ENCODE measurements at places on chromosomes 7 and 10.

- DNase-seq = no peak
Observed at GRCh38 chr10:26215935-26216584, 514 bp upstream of the GAD2 start.

DNA sequence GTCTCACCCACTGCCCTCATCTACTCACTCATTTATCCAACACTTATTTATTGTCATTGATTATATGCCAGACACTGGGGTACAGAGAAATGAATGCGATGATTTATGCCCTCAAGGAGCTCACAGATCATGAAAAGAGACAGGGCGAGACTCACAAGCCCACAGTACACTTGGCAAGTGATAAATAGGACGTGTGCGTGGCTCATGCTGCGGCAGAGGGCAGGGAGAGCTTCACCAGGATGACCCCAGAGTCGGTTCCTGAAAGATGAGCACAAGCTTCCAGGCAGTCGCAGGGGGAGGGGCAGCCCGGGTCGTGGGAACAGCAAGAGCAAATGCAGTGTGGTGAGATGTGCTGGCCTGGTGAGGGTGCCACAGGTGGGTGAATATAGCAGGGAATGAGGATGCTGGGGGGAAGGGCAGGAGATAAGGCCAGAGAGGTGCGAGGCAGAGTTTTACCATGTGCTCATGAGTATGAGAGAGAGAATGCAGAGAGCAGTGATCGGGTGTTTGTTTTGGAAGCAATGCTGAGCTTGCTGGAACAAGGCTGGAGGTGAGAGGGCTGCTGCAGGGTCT lies 70.9 kb downstream of the ATXN7L1 start:
- DNase-seq = no peak

DNA sequence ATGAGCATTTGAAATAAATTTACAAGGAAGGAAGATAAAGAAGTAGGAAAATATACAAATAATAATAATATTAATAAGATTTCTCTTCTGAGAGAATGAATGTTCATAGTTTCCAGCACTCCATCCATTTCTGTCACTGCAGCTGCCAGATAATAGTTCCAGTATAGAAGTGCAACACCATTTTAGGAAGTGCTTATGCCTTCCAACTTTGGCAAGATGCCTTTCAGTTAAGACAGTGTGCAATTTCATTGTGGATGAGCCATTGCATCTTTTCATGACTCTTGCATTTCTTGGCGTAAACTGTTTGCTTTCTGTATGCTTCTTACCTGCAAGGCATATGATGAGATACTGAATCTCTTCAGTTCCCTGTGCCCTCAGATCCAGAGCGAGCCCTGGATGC lies 185.0 kb downstream of the PDE1C start:
- no peak for DNase-seq

- no peak for DNase-seq
Observed at GRCh38 chr7:137925091-137925490, 76.8 kb downstream of the CREB3L2 start.

- no peak for DNase-seq
Observed at GRCh38 chr7:125122173-125122572, 192.5 kb upstream of the POT1 start.

All from SK-N-MC (cell line).